ENCODE measurements at places on chromosomes 5 and 9.
A peak's percentile ranks its signal among the peaks of the same experiment; 100 is the strongest.

DNA sequence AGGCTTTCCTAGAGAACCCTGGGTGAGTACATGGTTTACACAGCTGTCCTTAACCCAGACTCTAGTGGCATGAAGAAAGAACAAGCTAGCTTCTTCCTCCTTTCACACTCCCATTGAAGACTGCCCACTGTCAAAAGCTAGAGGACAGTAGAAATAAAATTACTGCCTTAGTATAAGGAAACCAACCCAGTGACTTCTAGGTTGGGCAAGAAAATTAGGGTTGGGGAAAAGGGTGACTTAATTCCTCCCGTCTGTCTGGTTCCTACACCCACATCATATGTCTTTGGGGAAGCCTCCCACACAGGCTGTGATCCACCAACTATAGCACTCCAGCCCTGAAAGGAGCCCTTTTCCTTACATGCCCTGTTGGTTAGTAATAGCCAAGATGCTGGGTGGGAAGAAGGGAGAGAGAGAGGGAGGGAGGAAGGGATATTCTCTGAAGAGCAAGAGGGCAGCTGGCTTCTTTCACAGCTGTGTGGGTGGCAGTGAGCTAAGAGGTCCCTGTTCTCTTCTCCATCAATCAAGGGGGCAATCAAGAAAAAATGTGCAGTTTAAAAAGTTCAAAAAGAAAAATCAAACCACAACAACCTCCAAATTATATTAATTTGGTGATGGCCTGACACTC is 21.7 kb downstream of the HBEGF start:
- no peak overlapping the region for H3K27ac ChIP-seq
- no peak for DNase-seq
- peaks cover 5% of the 10 kb centered on the region for H3K27me3 ChIP-seq
- H3K4me3 ChIP-seq: no peak overlapping the region
- no peaks in the 10 kb centered on the region for H3K36me3 ChIP-seq
- H3K4me1 ChIP-seq: no peaks in the 10 kb centered on the region

- H3K4me3 ChIP-seq: no peak overlapping the region
- no peaks in the 10 kb centered on the region for H3K36me3 ChIP-seq
- H3K27ac ChIP-seq: no peak overlapping the region
- peaks cover 13% of the 10 kb centered on the region for H3K27me3 ChIP-seq
- H3K4me1 ChIP-seq: peaks cover 3% of the 10 kb centered on the region
- no peak for DNase-seq
Measured at GRCh38 chr5:107542428-107542827, 128.3 kb downstream of the EFNA5 start.

GRCh38 chr5:15620501-15620900 is 120.5 kb downstream of the FBXL7 start:
- H3K27ac ChIP-seq: no peak overlapping the region
- no peak for DNase-seq
- H3K4me3 ChIP-seq: no peak overlapping the region
- H3K27me3 ChIP-seq: no peaks in the 10 kb centered on the region
- H3K4me1 ChIP-seq: no peaks in the 10 kb centered on the region
- H3K36me3 ChIP-seq: no peaks in the 10 kb centered on the region

DNA sequence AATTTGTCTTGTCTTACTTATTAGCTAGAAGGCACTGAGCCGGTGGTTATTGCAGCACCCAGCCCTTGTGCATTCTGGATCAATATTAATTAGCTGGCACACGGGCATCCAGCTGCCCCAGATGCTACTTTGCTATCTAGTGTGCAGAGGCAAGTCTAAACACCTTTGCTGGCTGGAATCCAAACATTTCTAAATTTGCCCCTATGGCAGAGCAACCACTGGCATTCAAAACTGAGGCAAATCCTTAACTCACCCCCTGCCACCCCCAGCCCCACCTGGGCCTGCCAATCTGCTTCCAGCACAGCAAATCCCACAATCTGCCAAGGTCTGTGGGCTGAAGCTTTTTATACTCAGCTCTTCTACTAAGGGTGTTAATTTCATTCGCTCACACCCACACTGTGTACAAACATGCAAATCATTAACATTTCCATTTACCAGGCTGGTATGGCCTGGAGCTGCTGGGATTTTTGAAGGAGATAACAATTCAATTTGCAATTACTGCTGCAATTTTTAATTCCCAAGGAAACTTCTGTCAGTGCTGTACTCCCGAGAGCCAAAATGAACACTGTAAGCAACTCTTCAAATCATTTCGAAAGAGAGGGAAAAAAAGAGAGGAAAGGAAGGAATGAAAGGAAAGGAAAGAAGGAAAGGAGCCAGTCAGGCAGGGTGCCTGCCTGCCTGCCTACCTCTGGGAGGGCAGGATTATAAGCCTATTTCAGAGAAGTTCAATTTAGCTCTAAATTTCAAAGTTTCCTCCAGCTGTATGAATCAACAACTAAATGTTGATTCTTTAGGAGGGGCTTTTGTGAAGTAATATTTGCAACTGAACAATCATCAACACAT is 35.5 kb downstream of the RAPGEF1 start:
- H3K27me3 ChIP-seq: no peaks in the 10 kb centered on the region
- no peak for DNase-seq
- H3K27ac ChIP-seq: peak overlapping the region; percentile 42
- peaks cover 12% of the 10 kb centered on the region for H3K36me3 ChIP-seq

- no peak for DNase-seq
- no peak overlapping the region for H3K4me3 ChIP-seq
- H3K27me3 ChIP-seq: no peaks in the 10 kb centered on the region
Measured at GRCh38 chr9:4243113-4243512, 56.8 kb downstream of the GLIS3 start.

GRCh38 chr5:107618242-107618641 is 52.5 kb downstream of the EFNA5 start:
- no peaks in the 10 kb centered on the region for H3K4me1 ChIP-seq
- H3K36me3 ChIP-seq: no peaks in the 10 kb centered on the region
- DNase-seq: no peak
- H3K27ac ChIP-seq: no peak overlapping the region
- H3K27me3 ChIP-seq: peaks cover 7% of the 10 kb centered on the region
- no peak overlapping the region for H3K4me3 ChIP-seq
